ENCODE measurements at places on chromosomes 5 and 9. TPM values are rescaled to one million over a fixed set of nuclear protein-coding genes. Genes with fewer than 3 reads are reported as not detected.

Gene UBAP2
- 16.9 TPM for total RNA-seq

Gene PCDHA7
- total RNA-seq, result 0.87 TPM

Gene TMEM215
- not detected for total RNA-seq

Gene LCN12
- 0.12 TPM for total RNA-seq

Gene PCDHGA1
- 0.62 TPM for total RNA-seq

Gene POLE3
- 27.5 TPM for total RNA-seq

Gene FRMD3
- total RNA-seq, result 1.4 TPM

Gene PCDHAC2
- total RNA-seq, result 1.9 TPM

Gene ARL14EPL
- 0.89 TPM for total RNA-seq

Gene PRR16
- 5.9 TPM for total RNA-seq

Gene TUSC1
- 10.4 TPM for total RNA-seq

Gene PCDHGA7
- 4.0 TPM for total RNA-seq

Gene FOXD4L3
- not detected for total RNA-seq

Gene DPYSL3
- total RNA-seq, result 120 TPM

Gene ARSI
- total RNA-seq, result 18.1 TPM

Gene PSMD5
- total RNA-seq, result 30.1 TPM

Gene GNA14
- total RNA-seq, result under 0.01 TPM

Gene IQGAP2
- 2.1 TPM for total RNA-seq

Gene FAM153A
- 0.62 TPM for total RNA-seq

Gene PKD2L2
- not detected for total RNA-seq

Gene ALDOB
- 0.12 TPM for total RNA-seq

Gene AJM1
- 1.4 TPM for total RNA-seq

Gene CTNND2
- total RNA-seq, result not detected

Gene PIP5KL1
- 1.2 TPM for total RNA-seq

Gene CFAP157
- total RNA-seq, result under 0.01 TPM

Gene PDCD1LG2
- 10.1 TPM for total RNA-seq

Gene SLCO6A1
- not detected for total RNA-seq

Gene EEIG1
- total RNA-seq, result 10.2 TPM

Gene NACC2
- total RNA-seq, result 23.0 TPM

Gene BAAT
- under 0.01 TPM for total RNA-seq

Data from uterine smooth muscle cell (primary cell).